ENCODE measurements at places on chromosomes 2 and 18.

DNA sequence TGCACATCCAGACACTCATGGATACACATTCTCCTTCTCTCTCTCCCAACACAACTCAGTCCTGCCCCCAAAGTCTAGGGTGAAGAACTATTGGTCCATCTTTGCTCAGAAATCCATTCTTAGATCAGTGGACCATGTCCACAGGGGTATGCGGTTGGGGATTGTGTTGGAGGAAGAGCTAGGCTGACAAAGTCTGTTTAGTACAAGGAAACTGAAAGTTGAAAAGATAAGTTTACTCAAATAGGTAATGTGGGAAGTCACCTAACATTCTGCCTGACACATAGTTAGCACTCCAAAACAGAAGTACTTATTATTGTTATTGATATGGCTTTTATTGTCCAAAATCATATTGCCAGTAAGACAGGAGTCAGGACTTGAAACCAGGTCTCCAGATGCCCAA lies 55.9 kb downstream of the ALK start:
- DNase-seq, result no peak

GRCh38 chr2:190903693-190904450 lies 23.3 kb downstream of the GLS start:
- no peak for DNase-seq

DNA sequence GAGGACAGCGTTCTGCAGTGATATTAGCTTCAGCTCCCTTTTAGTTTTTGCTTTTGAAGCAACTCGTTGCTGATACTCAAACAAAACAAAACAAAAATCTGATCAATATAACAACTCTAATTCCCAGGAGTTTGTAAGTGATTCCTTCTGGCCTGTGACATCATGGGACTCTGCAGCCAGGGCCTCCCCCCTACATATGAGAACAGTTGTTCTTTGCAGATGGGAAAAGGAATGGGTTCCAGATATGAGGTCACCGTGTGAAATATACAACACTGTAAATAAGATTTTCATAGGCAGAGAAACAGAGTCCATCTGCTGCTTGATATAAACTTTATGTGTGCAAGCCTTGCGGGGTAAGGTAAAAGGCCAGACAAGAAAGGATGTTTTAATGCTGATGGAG lies 56.7 kb downstream of the DIS3L2 start:
- DNase-seq, result no peak

DNA sequence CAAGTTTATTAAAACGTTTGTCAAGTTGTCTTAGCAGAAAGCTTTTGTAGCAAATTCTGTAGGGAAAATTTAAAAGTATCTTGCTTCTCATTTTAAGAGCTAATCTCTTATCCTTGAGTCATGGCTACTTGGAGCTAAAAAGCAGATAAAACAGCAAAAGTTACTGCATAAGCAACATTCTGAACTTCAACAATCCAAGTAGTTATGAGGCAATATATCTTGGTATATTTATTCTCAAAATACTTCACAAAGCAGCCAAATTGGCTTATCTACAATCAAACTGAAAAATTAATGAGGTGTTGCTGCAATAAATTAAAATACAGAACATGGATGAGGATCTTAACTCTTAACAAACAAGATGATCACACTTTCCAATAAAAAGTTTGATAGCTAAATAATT lies 306.5 kb downstream of the PIEZO2 start:
- DNase-seq, result no peak

DNA sequence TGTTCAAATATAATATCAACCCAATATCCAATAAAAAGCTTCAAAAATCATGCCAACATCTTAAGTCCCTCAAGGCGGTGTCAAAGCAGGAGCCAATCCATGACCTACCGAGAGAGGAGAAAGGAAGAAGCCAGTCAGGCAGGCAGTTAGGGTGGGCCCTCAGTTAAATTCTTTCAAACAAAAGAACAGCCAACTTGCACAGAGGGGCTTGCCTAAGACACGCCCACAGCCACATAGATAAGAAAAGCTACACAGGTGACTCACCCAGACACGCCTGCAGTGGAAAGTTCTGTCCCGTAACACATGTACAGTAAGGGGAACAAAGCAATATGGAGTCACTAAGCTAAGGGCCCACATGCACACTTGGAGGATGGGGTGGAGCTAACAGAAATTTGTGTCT lies 61.3 kb downstream of the SP110 start:
- DNase-seq, result peak; percentile 20

- no peak for DNase-seq
These were observed 189.8 kb upstream of the TCF4 start for GRCh38 chr18:55777666-55778304.

GRCh38 chr2:191127235-191127634 lies 23.6 kb downstream of the STAT4 start:
- DNase-seq, result no peak
